Stimulated activated naive CD4-positive, alpha-beta T cell (primary cell): ENCODE measurements at places on chromosomes 11 and 22.

GRCh38 chr11:59267736-59268475 is 55.2 kb upstream of the MPEG1 start:
- no peak for DNase-seq

DNA sequence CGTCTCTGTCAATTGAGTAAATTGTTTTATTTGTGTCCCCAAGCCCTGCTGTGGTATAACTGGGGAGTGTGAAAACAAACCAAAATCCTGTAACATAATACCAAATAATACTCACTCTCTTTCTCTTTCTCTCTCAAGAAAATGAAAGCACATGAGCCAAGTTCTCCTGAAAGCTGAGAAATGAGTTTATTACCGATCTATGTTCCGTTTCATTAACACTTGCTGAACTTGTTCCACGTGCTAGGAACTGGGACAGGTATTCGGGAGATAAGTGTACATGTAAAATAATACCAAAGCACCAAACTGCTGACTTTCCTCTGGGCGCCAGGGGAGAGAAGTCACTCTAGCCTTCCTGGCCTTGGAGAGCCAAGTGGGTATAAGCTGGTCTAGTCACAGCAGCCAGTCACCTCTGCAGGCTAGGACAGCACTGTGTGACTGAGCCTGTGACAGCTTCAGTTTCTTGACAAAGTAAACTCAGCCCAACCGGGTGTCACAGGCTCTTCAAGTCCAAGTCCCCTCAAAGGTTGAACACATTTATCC is 23.1 kb downstream of the CD6 start:
- DNase-seq: no peak

GRCh38 chr11:68570691-68571090 is 110.1 kb downstream of the PPP6R3 start:
- no peak for DNase-seq

DNA sequence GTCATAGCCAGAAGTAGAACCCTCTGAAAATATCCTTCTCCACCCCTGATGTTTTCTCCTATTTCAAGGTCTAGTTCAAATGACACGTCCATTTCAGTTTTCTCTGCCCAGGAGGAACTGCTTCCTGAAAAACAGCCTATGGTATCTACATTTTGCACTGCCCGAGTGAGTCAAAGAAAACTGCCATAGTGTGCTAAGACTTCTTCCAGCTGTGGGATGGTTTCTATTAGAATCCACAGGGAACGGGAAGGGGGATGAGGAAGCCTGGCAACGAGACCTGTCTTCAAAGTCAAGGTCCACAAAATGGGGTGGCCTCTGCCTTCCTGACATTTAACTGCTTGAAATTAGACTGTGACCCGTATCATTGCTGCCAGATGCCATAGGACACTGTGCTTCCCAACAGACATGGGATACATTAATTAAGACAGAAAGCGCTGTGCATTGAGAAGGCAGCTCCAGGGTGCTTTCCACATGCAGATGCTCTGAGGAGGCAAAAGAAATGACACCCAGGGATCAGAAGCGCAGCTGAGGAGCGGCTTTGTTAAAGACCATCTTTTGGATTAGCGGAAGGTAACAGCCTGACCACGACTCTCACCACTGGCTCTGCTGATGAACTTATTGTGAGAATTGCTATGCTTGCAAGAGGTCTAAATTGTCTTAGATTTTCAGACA is 39.4 kb upstream of the NUP50 start:
- no peak for DNase-seq

- no peak for DNase-seq
Measured at GRCh38 chr11:79708319-79708932, 267.6 kb upstream of the TENM4 start.

GRCh38 chr11:43581370-43582023 is 99.0 kb upstream of the HSD17B12 start:
- no peak for DNase-seq

DNA sequence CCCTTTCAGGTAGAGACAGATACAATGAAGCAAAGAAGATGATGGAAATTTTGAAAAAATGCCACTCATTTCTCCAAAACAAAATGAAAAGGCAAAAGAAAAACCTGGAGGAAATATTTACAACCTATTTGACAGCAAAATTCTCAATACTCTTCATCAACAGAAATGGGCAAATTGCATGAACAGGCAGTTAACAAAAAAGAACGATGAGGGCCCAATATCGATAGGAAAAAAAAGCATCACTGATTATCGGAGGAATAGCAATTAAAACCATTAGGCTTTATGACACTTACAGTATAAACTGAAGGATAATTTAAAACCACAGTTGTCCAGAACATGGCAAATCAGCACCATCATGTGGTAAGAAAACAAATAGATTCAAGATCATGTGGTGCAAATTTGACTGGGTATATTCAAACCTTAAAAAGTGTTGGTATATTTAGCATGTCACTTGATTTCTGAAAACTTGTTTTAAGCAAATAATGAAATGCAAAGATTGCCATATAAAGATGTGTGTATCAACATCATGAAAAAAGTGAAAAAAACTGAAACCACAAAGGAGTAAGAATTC is 222.9 kb downstream of the BRD1 start:
- DNase-seq: no peak

GRCh38 chr11:111018566-111018965 is 227.0 kb upstream of the POU2AF2 start:
- no peak for DNase-seq

DNA sequence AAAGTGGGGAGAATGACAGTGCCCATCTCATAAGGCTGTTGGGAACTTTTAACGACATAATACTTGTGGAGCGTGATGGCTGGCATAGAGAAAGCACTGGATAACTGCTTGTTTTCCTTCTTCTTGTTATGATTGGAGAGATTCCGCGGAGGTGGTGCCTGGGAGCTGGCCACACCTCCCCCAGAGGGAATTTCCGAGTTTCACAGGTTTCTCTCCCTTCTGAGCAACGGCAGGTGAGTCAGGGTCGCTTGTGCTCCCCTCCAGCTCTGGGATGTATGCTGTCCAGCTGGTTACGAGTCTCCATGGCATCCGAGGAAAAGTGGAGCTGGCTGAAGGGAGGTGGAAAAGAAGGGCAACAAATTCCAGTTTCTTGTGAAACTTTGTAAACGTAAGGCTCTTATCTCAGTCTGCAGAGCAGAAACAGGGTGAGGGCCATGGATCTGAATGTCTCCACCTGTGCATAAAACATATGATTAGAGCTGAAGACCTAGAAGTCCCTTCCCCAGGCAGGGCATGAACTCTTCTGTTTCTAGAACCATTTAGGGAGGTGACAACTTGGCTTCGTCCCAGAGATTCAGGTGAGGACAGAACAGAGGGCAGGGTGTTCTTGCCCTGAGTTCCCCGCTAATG is 10.0 kb upstream of the PLET1 start:
- no peak for DNase-seq

DNA sequence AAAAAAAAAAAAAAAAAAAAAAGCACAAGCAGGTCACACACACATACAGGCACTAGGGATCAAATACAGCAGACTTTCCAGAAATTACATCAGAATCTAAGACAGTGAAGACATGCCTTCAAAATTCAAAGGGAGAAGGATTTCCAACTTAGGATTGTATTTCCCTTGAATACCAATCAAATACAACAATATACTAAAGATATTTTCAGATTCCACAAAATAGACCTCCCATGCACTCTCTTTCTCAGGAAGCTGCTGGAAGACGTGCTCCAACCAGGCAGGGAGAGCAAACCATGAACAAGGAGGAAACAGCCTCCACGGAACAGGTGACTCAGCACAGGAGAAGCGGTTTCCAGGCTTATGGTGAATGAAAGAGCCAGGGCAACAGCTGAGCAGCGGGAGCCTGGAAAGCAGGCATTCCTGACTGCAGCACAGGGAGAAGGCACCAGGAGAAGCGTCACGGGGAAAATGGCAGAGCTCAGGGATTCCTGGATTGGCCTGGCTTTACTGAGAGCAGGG is 32.0 kb downstream of the TMEM184B start:
- DNase-seq: no peak

DNA sequence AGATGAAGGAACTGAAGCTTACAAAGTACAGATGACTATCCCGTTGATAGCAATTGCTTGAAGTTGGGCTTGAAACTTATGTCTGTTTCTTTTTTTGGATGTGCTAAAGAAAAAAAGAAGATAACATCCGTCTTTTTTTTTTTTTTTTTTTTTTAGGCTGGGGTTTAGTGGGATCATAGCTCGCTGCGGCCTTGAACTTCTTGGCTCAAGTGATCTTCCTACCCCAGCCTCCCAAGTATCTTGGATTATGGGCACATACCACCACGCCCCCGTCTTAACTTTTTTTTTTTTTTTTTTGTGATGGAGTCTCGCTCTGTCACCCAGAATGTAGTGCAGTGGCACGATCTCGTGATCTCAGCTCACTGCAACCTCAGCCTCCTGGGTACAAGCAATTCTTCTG is 40.8 kb upstream of the SCN3B start:
- DNase-seq: no peak

DNA sequence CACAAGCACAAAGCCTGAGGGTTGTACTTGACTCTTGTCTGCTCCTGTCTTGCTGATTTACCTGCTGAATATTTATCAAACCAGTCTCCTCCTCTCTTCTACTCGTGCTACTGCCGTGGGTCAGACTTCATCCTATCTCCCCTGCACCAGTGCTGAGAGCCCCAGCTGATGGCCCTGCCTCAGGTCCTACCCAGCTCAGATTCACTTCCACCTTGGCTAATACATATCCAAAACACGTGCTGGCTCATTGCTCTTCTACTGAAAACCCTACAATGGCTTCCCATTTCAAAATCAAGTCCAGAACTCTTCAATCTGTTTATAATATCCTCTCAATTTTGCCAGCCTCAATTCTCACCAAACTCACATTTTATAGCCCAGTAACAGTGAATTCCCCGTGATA is 48.3 kb downstream of the RAB30 start:
- DNase-seq: no peak

- DNase-seq: no peak
Measured at GRCh38 chr11:27861706-27862430, 161.6 kb upstream of the BDNF start.

GRCh38 chr22:27672721-27673418 is 128.7 kb downstream of the MN1 start:
- DNase-seq: no peak

DNA sequence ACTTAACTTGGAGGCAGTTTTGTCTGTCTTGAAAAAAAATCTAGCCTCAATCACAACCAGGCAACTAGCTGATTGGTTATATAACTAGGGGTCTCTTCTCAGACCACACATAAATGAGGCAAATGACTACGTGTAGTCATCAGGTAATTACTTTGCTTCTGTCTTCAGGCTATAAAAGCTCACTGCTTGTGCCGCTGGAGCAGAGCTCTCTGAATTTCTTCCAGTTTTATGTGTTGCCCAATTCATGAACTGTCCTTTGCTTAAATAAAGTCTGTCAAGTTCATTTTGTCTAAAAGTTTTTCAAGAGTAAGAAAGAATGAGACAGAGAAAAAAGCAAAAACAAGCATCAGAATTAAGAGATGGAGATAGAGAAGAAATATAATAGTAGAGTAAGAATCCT is 93.4 kb downstream of the MUC15 start:
- no peak for DNase-seq

GRCh38 chr11:19769820-19770219 is 57.2 kb downstream of the NAV2 start:
- DNase-seq: no peak

GRCh38 chr22:35258191-35258988 is 1.1 kb downstream of the HMGXB4 start:
- no peak for DNase-seq

DNA sequence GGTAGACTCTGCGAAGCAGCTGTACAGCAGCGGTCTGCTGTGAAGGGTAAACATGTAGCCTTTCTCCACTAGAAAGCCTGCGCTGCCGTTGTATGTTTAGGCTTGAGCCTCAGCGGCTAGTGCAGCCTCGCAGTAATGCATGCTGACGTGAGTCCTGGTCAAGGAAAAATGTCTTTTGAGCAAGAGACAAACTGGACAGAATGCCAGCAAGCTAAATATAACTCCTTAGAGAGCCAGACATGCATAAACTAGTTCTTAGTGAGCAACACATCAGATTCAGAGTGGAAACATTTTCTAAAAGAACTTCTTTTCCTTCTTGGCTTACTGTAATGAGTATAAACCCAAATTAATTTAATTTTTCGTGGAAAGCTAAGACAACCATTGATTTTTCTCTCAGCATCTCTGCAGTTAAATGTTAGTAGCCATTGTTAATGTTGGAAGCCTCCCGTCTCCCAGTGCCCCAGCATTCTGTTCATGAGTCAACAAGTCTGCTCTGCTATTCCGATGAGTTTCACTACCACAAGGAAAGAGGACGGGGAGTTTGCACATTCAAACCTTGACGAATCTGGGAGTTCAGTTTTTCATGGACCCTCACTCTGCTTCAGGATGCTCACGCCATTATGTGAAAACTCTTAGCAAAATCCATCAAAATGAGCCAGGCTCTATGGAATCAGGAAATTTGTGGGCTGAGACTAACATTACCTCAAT is 51.4 kb downstream of the JAM3 start:
- no peak for DNase-seq

GRCh38 chr11:117087446-117087845 is 10.8 kb downstream of the SIK3 start:
- DNase-seq: no peak

GRCh38 chr11:111549869-111550203 is 9.3 kb downstream of the LAYN start:
- DNase-seq: no peak

GRCh38 chr22:26124991-26125725 is 44.1 kb upstream of the SEZ6L start:
- no peak for DNase-seq

GRCh38 chr11:83436855-83437254 is 150.7 kb upstream of the CCDC90B start:
- DNase-seq: no peak

- DNase-seq: no peak
Measured at GRCh38 chr22:49545606-49546005, 282.1 kb downstream of the BRD1 start.

- no peak for DNase-seq
Measured at GRCh38 chr11:118341261-118341660, 1.2 kb downstream of the CD3D start.

- no peak for DNase-seq
Measured at GRCh38 chr11:8408151-8408941, 144.7 kb upstream of the LMO1 start.

DNA sequence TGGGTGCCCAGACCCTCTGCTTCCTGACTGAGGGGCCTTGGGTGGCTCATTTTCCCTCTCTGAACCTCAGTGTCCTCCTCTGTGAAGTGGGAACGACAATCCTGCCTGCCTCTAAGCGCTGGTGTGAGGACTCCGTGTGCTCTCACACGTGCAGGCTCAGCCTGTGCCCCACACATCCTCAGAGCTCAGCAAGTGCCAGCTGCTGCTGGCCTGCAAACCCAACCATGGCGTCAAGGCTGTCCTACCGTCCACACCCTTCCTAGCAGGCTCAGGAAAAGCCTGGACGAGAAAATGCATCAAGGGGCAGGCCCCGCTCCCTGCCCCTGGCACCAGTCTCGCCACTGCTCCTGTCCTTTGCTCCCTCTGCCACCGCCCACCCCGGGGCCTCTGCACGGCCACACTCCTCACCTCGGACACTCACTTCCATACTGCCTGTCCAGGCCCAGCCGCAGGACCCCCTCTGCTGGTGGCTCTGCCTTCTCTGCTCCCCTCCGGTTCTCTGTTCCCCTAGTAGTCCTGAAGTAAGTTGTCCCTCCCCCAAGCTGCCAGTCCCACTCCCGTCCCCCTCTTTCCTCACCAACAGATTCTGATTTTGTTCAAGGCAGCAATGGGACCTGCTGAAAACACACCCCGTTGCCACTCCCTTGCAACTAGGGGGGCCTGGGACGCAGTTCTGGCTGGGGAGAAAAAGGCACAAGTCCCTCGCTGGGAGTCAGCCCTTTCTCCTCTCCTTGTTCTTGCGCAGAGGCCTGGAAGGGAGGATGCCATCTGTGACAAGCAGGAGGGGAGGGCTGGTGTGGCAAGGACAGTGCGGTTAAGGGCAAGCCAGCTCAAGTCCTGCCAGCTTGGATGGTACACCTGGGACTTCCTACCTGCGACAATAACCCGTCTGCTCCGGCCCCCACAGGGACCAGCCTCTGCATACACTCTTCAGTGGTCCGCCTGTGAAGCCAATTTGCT is 62.2 kb downstream of the ARFGAP3 start:
- no peak for DNase-seq
